ENCODE measurements at places on chromosomes 6 and 20.

DNA sequence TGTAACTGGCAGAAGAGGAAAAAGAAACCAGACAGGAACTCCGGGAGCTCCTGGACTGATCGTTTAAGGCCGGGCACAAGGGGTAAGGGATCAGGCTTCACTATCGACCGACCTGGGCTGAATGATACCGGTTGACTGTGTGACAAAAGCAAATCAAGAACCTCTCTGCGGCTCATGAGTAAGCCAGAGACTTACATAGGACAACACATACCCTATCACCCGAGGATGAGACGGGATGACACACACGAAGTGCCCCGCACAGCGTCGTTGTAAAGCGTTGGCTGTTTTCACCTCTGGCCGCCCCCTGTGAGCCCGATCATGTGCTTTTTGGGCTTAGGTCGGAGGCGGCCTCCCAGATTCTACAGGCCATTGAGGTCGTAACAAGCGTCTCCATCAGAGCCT lies 695 bp upstream of the TGIF2 start:
- DNase-seq = peak; percentile 65

GRCh38 chr6:90645634-90646033 lies 58.8 kb upstream of the MAP3K7 start:
- no peak for DNase-seq

GRCh38 chr20:62421716-62421990 lies 5.7 kb downstream of the RBBP8NL start:
- DNase-seq = no peak

GRCh38 chr20:35111141-35111888 lies 18.7 kb upstream of the TRPC4AP start:
- no peak for DNase-seq

DNA sequence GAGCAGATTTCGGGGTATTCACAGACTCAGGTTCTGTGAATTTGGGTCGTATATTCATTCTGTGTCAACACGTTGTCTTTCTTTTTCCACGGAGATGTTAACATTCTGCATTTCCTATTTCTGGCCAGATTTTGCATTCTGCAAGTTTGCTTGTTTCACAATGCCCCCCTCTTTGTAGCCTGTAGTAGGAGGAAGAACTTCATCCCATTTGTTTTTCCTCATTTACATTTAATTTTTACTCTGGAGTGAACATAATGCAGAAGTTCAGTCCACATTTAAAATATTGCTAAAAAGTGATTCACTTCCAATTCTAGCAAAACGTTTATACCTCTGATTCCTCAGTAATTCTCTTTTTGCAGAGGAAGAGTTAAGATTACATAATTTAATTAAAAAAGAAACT lies 12.9 kb downstream of the TAGAP start:
- no peak for DNase-seq
